ENCODE measurements at places on chromosomes 1 and 21. TPM values are rescaled to one million over a fixed set of nuclear protein-coding genes. Genes with fewer than 3 reads are reported as not detected.

DNA sequence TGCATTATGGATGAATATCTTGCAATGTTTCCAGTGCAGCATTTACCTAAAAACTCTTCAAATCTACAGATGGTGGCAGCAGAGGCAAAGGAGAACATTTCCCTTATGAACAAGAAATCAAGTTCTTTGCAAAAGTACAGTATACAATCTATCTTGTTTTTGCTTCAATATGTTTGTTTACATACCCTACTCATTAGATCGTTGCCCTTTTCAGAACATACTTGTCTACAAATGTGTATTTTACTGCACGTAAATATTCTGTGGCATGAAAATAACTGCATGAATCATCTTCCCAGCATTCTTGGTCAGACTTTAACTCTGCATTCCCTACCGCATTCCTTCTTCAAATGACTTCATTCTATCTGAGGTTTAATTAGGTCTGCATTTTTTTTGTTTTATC lies 212.7 kb downstream of the ZP4 start:
- no peak for DNase-seq

DNA sequence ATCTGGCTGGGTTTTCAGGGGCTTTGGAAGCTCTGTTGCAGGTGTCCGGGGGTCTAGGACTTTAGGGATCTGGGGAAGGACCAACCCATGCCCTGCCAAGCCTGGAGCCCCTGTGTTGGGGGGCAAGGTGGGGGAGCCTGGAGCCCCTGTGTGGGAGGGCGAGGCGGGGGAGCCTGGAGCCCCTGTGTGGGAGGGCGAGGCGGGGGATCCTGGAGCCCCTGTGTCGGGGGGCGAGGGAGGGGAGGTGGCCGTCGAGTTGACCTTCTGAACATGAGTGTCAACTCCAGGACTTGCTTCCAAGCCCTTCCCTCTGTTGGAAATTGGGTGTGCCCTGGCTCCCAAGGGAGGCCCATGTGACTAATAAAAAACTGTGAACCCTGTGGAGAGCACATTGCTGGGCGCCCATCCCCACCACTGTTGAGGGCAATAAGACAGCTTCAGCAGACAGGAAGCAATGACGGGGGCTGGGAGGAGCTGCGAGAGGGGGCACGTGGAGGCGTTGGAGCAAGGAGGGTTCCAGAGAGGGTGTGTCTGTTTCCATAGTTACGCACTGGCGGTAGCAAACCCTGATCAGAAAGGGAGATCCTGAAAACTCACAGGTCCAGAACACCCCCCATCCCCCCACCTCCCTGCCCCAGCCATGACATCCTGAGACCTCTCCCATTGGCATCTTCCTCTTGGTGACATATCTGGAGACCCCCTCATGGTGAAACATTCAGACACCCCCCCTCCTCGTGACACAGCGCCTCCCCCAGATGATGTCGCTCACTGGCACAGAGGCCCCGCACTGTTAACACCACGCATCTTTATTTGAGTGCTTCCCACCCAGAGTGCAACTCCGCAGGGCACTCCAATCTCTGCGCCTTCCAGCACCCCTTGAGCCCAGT lies 8.4 kb downstream of the MYBPH start:
- peak; percentile 39 for DNase-seq

GRCh38 chr1:48969971-48970370 lies 193.3 kb upstream of the BEND5 start:
- no peak for DNase-seq

CD1C gene
- total RNA-seq: not detected

HES4 gene
- 0.29 TPM for total RNA-seq

PDZK1 gene
- 0.29 TPM for total RNA-seq

CD48 gene
- not detected for total RNA-seq
